Myocyte (in vitro differentiated cells): ENCODE measurements at places on chromosomes 16 and 17. TPM values are rescaled to one million over a fixed set of nuclear protein-coding genes. Genes with fewer than 3 reads are reported as not detected.

The ITGAX gene
- 0.40 TPM in 1 of 2 replicates, not detected in the other for total RNA-seq

The TOX3 gene
- not detected in 2 replicates for total RNA-seq

The TMIGD1 gene
- not detected in 2 replicates for total RNA-seq

The ZG16 gene
- not detected in 2 replicates for total RNA-seq

The KRTAP2-1 gene
- total RNA-seq: not detected in 2 replicates

The SLC16A13 gene
- 0.10 and 0.75 TPM in 2 replicates for total RNA-seq

The ACE gene
- total RNA-seq: 0.21 and 0.36 TPM in 2 replicates

The MPP3 gene
- 5.4 and 5.5 TPM in 2 replicates for total RNA-seq

- no peak for DNase-seq
Measured at GRCh38 chr17:46088595-46088994, 89.5 kb downstream of the STH start.

DNA sequence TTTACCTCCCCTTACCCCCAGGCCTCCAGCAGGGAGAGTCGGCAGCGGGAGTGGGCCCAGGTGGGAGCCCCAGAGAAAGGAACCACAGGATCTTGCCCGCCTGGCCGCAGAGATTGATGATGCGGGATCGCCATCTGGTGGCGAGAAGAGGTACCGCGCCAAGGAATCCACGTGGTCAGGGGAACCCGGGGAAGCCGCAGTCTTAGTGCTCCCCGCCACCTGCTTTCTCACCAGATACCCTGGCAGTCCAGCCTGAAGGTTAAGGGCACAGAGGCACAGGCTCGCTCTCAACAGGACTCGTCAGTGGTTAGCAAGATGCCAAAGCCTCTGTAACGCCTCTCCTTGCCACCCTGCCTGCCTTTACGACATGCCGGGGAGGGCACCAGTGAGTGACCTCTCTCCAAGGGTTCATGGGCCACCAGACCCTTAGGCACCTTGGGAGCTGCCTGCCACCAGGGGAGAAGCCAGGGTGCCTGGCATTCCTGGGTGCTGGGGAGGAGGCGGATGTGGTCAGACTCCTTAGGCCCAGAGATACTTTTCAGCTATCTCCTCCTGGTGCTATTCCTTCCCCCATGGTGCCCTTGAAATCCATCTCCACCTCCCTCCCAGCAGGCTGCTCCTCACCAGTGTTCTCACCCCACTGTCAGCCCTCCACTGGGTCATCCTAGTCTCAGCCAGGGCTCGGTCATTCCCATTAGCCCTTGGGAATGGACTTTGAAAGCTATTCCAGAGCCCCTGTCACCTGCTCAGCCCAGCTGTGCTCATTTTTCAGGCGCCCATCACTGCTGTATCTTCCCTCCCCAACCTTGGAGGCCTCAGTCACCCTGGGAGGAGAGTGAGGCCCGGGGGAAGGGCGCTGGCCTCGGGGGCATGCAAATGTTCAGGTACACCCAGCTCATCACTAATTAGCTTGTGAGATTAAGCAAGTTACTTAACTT lies 5.5 kb upstream of the RHBDF2 start:
- peak; percentile 80 for DNase-seq
